ENCODE measurements at places on chromosomes 3 and 15.

GRCh38 chr3:138594150-138594934, at the start of gene CEP70:
Gene CEP70 (minus strand): TSS chr3:138594260. CDS start chr3:138572927, 21,333 bp downstream.
- peak; percentile 95 for DNase-seq

GRCh38 chr3:114417675-114418074, 123.8 kb downstream of the TIGIT start:
- no peak for DNase-seq

DNA sequence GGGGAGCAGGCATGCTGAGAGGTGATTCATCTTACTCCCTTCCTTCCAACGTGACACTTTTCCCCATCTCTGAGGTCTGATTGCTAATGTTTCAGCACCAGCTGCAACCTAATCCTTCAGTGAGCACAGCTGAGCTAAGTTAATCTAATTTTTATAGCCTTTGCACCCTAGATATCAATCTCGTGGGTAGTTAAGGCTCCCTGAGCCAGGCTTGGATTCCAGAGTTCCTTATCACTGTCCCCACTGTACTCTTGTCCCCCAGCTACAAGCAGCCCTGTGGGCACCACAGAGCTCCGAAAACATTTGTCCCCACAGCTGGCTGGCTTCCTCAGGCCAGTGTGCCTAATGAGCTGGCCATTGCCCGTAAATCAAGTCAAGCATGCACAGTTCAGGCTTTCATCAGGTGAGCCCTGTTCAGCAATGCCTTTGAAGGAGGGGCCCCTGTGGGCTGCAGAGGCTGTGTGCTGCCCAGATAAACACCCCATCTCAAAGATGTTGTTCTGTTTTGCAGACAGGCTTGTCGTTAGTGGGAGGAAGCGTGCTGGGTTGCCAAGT, 376.9 kb upstream of the RASGRP1 start:
- DNase-seq, result peak; percentile 94

GRCh38 chr15:72220687-72221086, 10.3 kb downstream of the PKM start:
- no peak for DNase-seq

- DNase-seq, result peak; percentile 45
Observed at GRCh38 chr3:52022323-52023100, 26.8 kb upstream of the RPL29 start.

DNA sequence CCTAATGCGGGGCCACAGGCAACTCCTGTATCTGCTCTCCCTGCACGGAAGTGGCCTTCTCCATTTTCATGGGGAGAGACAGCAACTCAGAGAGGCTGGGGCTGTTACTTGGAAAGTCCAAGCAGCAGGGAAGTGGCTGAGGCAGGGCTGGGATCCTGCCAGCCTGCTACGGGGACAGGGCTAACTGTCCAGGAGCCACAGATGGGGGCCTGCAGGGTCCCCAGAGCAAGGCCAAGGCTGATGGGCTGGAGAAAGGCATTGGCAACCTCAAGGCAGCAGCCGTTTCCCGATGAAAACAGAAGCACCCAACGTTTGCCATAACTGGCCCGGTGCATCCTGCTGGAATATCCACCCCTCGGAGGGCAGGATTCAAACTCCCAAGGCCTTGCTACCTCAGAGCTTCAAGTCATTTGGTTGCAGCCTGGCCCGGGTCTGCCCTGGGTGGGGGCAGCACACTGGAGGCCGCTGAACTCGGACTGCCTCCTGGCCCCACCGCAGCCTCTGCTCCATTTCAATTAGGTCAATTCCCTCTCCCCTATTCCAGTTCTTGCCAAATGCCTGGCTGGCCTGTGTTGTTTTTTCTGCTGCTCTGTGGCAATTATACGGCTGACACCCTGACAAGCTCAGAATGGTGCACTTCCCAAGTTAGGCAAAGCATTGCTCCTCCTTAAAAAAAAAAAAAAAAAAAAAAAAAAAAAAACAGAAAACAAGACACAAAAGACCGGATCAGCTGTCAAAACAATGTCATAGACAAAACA, 143.5 kb downstream of the NUP210 start:
- no peak for DNase-seq

GRCh38 chr15:62390791-62391640, 225.9 kb upstream of the C2CD4B start:
- DNase-seq, result peak; percentile 55

- DNase-seq, result peak; percentile 89
Observed at GRCh38 chr15:75204340-75205063, 2.8 kb downstream of the C15orf39 start.

DNA sequence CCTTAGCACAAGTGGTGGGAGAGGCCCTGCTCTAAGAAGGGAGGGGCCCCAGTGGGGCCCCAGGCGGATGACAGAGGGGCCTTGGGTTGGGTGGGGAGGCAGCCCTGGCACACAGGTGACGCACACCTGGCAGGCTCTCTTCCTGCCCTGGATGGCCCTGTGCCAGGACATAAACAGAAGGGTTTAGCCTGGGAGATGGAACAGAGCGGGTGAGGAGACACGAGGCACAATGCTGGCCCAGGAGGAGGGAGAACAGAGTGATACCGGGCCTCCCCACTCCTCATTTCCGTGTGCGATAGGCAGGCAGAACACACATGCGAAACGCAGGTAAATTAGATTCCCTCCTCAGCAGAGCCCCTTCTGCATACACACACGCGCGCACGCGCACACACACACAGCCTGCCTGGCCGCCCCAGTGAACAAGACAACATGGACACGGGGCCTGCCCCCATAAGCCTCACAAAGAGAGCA, 39.8 kb downstream of the IDH2 start:
- DNase-seq, result no peak

- no peak for DNase-seq
Observed at GRCh38 chr3:124981472-124981871, 46.9 kb upstream of the MUC13 start.

Data from RPMI7951 (cell line).